ENCODE measurements at places on chromosomes 12 and 14. TPM values are rescaled to one million over a fixed set of nuclear protein-coding genes. Genes with fewer than 3 reads are reported as not detected.

MMP19 gene
- total RNA-seq: 2.4 TPM

- no peak for DNase-seq
Measured at GRCh38 chr12:81206429-81206828, 128.6 kb downstream of the ACSS3 start.

DDX51 gene
- 10.7 TPM for total RNA-seq

GRCh38 chr12:116337312-116337711, 59.8 kb upstream of the MED13L start:
- no peak for DNase-seq

- no peak for DNase-seq
Measured at GRCh38 chr14:67464879-67465278, 23.6 kb downstream of the TMEM229B start.

GRCh38 chr14:64706593-64707193, 2.5 kb downstream of the PLEKHG3 start:
- DNase-seq: peak; percentile 54

PIWIL1 gene
- not detected for total RNA-seq

DNA sequence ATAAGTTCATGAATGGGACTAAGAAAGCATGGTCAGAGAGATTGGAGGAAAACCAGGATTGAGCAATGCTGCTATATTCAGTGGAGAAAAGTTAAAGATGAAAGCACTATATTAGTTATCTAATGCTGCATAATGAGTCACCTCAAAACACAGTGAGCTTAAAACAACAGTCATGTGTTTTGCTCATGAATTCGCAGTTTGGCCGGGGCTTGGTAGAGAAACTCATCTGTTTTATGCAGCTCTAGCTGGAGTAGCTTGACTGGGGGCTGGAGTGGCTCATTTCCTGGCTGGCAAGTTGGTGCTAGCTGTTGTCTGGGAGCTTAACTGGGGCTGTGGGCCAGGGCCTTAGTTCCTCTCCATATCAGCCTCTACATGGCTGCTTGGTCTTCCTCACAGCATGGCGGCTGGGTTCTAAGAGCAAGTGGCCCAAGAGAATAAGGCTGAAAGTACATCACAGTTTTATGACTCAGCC, 90.1 kb downstream of the ADCK1 start:
- no peak for DNase-seq

GRCh38 chr14:81571437-81571836, 37.8 kb upstream of the SEL1L start:
- DNase-seq: no peak

MYL2 gene
- 54,318 TPM for total RNA-seq

KANSL2 gene
- total RNA-seq: 30.7 TPM

SMOC1 gene
- total RNA-seq: 1.6 TPM
